Activated CD4-positive, alpha-beta memory T cell treated with anti-CD3 and anti-CD28 coated beads, Interleukin-2, amount 10 ng/mL, durations not matched to agents 7 days and 5 days (primary cell): ENCODE measurements at places on chromosomes 16 and 17. TPM values are rescaled to one million over a fixed set of nuclear protein-coding genes. Genes with fewer than 3 reads are reported as not detected.

- no peaks in the 10 kb centered on the region for H3K27me3 ChIP-seq
- peaks cover 4% of the 10 kb centered on the region for H3K4me1 ChIP-seq
- H3K36me3 ChIP-seq: peaks cover 20% of the 10 kb centered on the region
Measured at GRCh38 chr16:47533744-47534292, 72.7 kb downstream of the PHKB start.

GRCh38 chr17:49494986-49495841, at the start of gene NGFR:
TSS of gene NGFR (plus strand) at chr17:49495293. CDS start at chr17:49495418, 125 bp downstream.
- peaks cover 24% of the 10 kb centered on the region for H3K4me1 ChIP-seq
- no peak within 1 kb of the TSS for H3K27ac ChIP-seq
- H3K36me3 ChIP-seq: no peaks in the 10 kb centered on the region
- H3K27me3 ChIP-seq: peaks cover 77% of the 10 kb centered on the region
- H3K4me3 ChIP-seq: peak within 1 kb of the TSS; percentile 70

- H3K4me1 ChIP-seq: no peaks in the 10 kb centered on the region
- no peak overlapping the region for H3K4me3 ChIP-seq
- H3K36me3 ChIP-seq: no peaks in the 10 kb centered on the region
- no peak for DNase-seq
- no peaks in the 10 kb centered on the region for H3K27me3 ChIP-seq
Measured at GRCh38 chr17:54425671-54426070, 475.0 kb upstream of the TOM1L1 start.

DNA sequence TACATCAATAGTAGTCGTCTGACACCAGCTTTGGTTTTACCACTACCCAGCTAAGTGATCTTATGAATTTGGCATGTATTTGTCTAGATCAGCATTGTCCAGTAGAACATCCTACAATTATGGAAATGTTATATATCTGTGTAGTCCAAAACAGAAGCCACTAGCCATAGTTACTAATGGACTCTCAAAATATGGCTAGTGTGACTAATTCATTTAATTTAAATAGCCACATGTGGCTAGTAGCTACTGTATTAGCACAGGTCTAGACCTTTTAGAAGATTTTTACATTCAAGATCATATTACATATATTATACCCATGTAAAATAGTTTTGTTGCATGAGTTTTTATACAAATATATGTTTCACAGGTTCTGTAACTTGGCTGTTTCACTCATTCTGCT, 27.0 kb upstream of the NFAT5 start:
- no peaks in the 10 kb centered on the region for H3K36me3 ChIP-seq
- H3K4me1 ChIP-seq: peaks cover 2% of the 10 kb centered on the region
- peaks cover 3% of the 10 kb centered on the region for H3K27me3 ChIP-seq
- H3K27ac ChIP-seq: no peak overlapping the region

DNA sequence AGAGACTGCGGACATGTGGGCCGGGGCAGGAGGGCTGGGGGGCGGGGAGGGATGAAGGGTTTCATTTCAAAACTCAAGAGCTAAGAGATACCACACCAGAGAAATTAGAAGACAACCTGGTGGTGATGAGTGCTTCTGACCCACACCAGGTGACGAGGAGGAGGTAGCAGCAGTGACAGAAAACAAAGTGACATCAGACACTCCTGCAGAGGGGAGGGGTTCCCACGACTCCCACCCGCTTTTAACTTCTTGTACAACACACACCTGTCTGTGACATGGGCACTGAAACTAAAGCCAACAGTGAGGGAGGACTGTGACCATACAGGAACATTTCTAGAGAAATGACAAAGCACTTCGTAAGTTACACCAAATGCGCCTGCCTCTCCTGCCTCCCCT, 112.9 kb downstream of the ANKRD11 start:
- H3K4me1 ChIP-seq: peaks cover 52% of the 10 kb centered on the region
- H3K36me3 ChIP-seq: peaks cover 29% of the 10 kb centered on the region
- no peak overlapping the region for H3K4me3 ChIP-seq
- H3K27me3 ChIP-seq: no peaks in the 10 kb centered on the region
- H3K27ac ChIP-seq: no peak overlapping the region
- no peak for DNase-seq

DNA sequence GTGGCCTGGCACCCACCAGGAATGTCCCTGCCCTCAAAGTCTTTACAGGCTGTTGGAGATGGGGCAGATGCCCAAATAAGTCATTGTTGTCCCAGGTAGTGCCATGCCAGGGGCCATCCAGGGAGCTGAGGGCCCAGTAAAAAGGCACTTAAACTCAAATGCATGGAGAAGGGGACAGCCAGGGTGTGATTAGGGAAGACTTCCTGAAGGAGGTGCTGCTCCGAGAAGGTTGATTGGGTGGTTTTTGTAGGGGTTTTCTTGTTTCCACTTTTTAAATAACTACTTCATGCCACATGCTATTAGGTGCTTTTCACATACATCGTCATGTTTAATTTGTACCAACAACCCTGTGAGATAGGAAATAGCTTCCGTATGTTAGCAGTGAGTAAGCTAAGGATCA, 66.9 kb downstream of the RAI1 start:
- no peaks in the 10 kb centered on the region for H3K36me3 ChIP-seq
- H3K4me1 ChIP-seq: peaks cover 45% of the 10 kb centered on the region
- no peak overlapping the region for H3K4me3 ChIP-seq
- no peak for DNase-seq
- no peaks in the 10 kb centered on the region for H3K27me3 ChIP-seq

ZG16B gene
- total RNA-seq: 9.8 TPM

TPSG1 gene
- total RNA-seq: not detected

CA10 gene
- not detected for total RNA-seq

RAB26 gene
- total RNA-seq: 0.83 TPM
